ENCODE measurements at places on chromosomes 2 and 18. TPM values are rescaled to one million over a fixed set of nuclear protein-coding genes. Genes with fewer than 3 reads are reported as not detected.

GRCh38 chr18:63363951-63364350 lies 3.1 kb downstream of the KDSR start:
- DNase-seq: no peak

- no peak for DNase-seq
These were observed 92.3 kb downstream of the BIN1 start for GRCh38 chr2:127014630-127015029.

GRCh38 chr2:16160281-16161084 lies 220.1 kb downstream of the MYCN start:
- DNase-seq: no peak

DSG4 gene
- total RNA-seq: not detected

GPR17 gene
- total RNA-seq: 1.4 TPM

DNA sequence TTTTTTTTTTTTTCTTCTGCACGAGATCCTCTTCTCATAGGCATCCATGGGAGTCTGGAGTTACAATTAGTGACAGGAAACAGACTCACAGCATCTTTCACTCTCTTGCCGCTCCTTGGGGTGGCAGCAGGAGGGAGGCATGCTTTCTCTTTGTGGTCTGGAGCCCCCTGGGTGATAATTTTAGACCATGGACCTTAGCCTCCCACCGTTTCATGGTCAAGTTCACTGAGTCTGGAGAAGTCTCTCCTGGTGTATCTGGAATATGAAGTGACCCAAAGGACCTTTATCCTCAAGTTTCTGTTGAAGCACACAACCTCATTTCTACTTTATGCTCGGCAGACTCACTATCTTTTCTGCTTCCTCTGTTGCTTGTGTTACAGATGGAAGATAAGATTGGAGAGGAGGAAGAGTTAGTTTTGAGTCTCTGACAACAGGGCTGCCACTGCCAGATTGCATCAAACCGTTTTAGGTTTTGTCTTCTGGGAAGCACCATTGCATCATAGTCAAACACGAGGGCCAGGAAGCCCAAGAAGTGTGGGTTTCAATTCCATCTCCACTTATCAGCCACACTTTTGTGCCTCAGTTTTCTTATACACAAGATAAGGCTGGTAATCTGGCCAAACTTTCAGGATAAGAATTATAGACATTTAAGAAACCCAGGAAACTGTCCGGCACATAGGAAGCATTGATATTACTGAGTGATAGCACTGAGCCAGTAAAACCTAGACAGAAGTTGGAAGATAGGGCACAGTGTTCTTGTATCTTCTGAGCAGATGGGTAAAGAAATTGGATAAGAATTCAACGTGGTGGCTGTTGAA lies 62.3 kb downstream of the ADCYAP1 start:
- no peak for DNase-seq

ARHGAP25 gene
- 5.8 TPM for total RNA-seq

- no peak for DNase-seq
These were observed 40.6 kb upstream of the FZD5 start for GRCh38 chr2:207810200-207810788.

DNA sequence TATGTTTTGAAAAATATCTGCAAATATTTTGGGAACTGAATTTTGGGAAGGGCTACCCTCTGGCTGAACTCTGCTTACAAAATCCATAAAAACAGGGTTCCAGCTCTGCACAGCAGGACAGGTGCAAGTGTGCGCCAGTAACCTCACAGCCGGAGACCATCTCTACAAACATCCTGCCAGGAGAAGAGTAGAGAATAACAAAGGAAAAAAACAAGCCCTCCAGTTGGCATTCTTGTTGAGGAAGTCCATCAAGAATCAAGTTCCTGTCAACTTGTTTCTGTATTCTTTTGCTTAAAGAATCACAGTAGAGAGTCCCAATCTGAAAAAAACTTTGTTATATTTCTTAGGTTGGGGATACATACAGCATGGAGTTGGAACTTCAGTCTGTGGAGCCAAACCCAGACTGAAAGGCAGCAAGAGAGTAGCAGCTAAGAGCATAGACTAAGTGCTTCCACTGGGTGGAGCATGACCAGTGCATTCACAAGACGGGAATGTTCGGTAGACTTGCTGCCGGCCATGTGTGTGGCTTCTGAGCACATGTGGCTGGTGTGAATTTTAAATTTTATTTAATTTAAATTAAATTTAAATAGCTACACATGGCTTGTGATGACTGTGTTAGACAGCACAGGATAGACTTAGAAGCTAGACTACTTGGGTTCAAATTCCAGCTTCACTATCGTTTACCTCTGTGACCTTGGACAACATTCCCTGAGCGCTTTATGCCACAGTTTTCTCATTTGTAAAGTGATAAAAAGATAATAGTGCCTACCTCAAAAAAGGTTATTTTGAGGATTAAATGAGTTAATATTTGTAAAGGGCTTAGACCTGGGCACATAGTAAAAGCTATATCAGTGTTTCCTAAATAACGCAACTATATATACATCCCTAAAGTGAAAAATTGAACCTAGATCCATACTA lies 41.9 kb downstream of the SPTBN1 start:
- no peak for DNase-seq

ACSL3 gene
- 48.2 TPM for total RNA-seq

PAX3 gene
- total RNA-seq: not detected

DNA sequence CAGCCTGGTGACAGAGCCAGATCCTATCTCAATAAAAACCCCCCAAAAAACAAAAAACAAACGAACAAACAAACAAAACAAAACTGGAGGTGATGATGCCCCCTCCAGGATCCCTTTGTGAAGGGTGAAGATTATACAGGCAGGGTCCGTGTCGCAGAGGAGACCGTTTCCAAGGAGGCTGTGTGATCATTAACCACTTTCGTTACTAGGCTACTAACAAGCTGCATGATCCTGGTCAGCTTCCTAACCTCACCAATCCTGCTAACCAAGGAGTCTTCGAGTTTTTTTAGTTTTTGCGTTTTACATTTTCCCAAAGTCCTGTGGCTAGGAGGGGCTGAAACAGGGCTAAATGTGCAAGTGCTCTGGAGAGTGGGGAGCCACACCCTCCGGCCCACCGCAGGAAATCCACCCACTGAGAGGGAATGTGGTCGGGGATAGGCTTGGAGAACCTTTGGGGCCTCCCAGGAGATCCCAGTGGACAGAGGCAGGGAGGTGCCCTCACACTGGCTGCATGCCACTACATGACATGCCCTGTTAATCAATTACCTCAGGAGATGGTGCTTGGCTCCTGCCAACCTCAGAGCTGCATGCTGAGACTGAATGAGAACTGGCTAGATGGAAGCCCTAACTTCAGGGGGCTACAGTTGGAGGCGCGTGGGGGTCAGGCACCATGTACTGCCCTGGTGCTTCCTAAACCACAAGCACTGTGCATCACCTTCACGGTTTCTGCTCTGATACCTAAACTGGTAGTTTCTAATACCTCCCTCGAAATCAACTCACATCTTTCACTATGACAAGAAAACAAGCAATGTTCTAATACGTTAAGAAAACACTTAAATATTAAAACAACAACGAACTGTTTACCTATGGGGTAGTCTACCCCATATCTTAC lies 67.5 kb upstream of the RGPD5 start:
- peak; percentile 35 for DNase-seq

DNA sequence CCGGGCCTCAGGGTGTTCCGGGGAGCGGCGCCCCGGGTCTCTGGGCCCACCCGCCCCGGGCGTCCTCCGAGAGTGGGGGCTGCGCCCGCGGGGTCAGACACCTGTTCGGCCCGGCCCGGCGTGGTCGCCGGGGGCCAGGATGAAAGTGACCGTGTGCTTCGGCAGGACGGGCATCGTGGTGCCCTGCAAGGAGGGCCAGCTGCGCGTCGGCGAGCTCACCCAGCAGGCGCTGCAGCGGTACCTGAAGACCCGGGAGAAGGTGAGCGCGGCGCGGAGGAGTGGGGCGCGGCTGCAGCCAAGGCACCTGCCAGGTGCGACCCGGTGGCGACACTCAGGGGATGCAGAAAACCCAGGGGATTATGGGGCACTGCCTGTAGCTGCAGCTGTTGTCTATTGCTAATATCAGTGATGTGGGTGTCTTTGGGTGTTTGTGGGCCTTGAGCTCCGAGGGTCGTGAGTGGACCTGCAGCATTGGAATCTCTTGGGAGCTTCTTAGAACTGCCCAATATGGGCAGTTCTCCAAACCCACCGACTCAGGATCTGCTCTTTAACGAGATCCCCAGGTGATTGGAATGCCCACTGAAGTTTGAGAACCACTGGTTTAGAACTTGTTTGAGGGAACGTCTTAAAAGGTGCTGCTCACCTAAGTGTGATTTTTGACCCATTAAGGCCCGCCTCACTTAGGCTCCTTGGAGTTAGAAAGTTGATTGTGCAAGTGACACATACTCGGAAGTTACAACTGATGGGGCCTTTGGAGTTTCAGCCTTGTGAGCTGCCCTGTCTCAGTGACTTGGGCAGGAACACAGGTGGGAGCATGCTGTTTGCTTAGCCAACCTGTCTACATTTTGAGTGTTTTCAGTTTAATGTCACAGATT lies 823 bp downstream of the PARD3B start:
- DNase-seq: peak; percentile 68

- no peak for DNase-seq
These were observed 17.6 kb upstream of the KIDINS220 start for GRCh38 chr2:8855010-8855409.

EDAR gene
- total RNA-seq: not detected

CDH20 gene
- total RNA-seq: 0.27 TPM

DNA sequence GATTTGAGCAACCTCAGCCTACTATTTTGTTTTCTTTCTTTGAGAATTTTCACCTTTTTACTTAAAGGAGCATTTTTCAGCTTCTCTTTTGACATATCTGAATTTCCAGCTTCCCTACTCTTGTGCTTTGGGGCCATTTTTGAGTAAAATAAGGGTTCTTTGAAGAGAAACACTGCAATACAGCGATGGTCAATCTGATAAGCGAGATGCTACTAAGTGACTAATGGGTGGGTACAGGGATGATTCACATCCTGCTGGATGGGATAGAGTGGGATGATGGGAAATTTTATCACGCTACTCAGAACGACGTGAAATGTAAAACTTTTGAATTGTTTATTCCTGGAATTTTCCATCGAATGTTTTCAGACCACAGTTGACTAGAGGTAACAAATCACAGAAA lies 211.5 kb downstream of the TMEM247 start:
- no peak for DNase-seq

ZNF892 gene
- 7.9 TPM for total RNA-seq

All from sigmoid colon (tissue), 7 donors.